D341Med (cell line): ENCODE measurements at places on chromosomes 3 and 15.

DNA sequence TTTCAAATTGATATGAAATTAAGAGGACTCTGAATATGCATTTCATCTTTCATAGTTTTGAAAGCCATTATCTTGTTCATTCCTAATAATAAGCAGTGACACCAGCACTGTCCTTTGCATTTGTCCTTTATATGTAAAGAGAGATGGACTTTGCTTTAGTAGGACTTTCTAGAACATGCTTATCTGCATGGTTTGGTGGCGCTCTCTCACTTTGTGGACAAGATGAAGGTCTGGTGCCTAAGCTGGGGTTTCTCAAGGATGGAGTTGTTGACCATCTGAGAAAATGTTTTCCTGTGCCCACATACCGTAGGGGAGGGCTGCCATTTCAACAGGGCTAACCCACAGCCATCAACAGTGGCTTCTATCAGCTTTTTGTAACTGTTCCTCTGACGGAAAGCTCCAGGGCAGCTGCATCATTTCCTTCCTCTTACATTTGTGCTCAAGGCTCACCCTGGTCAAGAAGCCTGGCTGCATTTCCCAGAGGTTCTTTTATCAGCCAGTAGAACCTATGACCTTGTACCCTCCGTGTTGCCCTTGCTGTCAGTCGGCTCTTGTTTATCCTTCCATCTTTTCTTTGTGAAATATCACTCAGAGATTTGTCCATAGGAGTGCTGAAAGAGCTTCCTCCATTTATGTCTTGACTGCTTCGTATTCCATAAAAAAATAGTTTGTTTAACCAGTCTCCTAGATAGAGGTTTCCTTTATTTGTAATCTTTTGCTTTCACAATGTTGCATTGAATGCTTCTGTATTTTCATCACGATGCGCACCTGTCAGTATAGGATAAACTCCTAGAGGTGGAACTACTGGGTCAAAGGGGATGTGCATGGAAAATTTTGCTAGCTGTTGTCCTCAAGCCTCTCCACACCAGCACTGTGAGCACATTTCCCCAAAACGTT is 44.6 kb downstream of the ABHD2 start:
- DNase-seq = no peak

GRCh38 chr3:122902326-122902725 is 107.5 kb downstream of the SLC49A4 start:
- DNase-seq = no peak

DNA sequence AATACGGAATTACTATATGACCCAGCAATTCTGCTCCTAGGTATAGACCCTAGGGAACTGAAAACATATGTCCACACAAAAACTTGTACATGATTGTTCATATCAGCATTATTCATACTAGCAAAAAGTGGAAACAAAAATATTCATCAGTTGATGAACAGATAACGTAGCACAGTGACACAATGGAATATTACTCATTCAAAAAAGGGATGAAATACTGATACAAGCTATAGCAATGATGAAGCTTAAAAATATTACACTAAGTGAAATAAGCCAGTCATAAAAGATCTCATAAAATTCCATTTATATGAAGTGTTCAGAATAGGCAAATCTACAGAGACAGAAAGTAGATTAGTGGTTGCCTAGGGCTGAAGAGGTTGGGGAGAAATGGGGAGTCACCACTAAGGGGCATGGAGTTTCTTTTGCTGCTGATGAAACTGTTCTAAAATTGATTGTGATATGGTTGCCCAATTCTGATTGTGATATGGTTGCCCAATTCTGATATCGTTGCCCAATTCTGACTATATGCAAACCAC is 10.5 kb downstream of the C15orf61 start:
- DNase-seq = no peak

DNA sequence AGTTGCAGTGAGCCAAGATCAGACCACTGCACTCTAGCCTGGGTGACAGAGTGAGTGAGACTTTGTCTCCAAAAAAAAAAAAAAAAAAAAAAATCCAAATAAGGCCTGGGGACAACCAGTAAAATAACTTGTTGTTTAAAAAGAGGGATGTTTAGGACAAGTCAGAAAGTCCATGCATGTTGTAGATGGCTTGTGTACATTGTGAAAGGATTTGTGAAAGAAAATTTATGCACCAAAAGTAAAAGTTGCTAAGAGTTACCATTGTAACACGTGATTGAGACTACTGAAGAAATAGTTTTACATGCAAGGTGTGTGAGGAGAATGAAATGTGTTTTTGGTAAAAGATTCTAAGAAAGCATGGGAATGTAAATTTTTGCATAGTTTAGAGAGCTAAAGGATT is 35.7 kb upstream of the SEC61A1 start:
- no peak for DNase-seq

GRCh38 chr3:100766069-100766468 is 56.8 kb downstream of the TFG start:
- DNase-seq = no peak

DNA sequence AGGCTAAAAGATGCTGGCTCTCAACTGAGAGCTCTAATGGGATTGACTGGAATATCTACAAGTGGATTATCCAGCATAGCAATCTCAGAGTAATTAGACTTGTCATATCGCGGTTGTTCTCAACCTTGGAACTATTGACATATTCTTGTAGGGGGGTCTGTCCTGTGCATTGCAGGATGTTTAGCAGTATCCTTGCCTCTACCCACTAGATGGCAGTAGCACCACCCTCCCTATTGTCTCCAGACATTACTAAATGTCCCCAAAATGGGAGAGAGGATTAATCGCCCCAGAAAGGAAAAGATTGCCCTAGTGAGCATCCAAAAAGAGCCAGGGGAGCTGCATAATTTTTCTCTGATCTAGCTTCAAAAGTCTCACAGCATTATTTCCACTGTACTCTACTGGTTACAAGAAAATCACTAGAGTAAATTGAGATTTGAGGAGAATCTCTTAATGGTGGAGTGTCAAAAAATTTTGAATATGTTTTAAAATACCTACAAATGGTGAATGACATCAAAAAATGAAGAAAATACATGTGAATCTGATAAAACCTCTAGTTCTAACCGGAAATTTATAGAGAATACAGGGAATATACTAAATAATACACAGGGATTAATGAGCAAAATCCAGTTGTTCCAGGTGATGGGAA is 388.2 kb upstream of the AGTR1 start:
- DNase-seq = peak; percentile 37
